ENCODE measurements at places on chromosomes 1 and 21.
A peak's percentile ranks its signal among the peaks of the same experiment; 100 is the strongest.

DNA sequence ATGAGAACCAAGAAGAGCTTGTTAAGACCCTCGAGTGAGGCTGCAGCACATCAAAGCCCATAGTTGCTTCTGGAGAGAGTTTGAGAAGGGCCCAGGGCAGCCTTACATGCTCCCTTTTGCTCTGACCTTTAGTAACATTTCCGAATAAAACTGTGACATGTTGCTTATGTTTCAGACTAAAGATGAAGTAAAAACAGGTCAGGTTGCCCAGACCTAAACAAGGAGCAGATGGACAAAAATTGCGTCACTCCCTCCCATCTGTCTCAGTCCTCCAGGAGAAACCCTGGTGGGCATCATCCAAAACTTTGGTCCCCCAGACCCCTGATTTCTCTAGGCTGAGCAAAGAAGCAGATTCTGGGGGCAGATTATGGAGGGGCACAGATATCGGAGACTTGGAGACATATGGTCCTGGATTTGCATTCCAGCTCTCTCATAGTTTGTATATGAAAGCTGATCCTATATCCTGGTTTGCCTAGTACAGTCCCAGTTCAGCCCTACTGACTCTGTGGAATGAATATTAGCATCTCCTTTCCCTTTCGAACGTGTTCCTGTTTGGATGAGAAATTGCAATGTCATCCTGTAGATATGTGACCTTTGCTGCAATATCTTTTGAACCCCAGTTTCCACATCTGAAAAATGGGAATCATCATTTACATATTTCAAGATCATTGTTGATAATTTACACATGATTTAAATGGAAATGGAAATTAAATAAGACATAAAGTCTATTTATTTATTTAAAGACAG is 304.9 kb upstream of the USP24 start:
- no peak for DNase-seq

DNA sequence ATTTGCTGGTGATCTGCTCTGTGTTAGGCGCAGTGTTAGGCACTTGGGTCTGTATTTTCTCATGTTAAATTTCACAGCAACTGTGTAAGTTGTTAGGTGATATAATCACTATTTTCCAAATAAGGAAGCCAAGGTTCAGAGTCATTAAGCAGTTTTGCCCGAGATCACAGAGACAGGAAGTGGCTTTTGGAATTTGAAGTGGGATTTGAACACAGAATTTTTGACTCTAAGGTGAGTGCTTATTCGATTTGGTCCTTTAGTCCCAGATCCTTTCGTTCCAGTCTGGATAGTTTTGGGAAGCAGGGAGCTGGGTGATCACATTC is 114.9 kb downstream of the NMNAT2 start:
- no peak for DNase-seq

- no peak for DNase-seq
Observed at GRCh38 chr1:230136453-230137336, 69.7 kb downstream of the GALNT2 start.

DNA sequence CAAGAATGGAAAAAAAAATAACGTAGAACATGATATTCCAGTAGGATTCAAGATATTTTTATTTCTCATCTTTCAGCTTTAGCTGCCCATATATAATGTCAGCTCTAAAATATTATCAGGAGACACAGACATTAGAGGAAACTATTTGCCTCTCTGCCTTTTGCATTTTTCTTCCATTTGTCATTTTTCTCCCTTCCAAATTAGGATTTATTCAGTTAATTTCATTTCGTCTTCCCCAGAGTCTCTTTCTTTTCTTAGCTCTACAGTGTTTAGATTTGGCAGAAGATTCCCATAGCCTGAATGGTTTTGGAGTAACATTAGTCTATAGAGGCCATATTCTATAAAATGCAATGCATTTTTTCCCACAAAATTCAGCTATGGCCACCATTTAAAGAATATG is 5.1 kb upstream of the ENAH start:
- peak; percentile 34 for DNase-seq

DNA sequence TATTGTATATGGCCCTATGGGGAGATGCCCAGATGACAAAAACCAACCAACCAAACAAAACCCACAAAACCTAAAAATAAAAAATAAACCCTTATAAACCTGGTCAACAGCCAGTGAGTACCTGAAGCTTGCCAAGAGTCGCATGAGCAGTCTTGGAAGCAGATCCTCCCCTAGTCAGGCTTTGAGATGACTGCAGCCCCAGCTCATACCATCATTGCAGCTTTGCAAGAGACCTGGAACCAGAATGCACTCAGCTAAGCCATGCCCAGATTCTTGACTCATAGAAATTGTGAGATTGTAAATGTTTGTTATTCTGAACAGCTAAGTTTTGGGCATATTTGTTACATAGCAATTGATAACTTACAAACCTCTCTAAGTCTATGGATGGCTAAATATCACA is 326.8 kb downstream of the HLX start:
- DNase-seq: no peak

GRCh38 chr1:111738436-111739193 is 580 bp downstream of the INKA2 start:
- no peak for DNase-seq

DNA sequence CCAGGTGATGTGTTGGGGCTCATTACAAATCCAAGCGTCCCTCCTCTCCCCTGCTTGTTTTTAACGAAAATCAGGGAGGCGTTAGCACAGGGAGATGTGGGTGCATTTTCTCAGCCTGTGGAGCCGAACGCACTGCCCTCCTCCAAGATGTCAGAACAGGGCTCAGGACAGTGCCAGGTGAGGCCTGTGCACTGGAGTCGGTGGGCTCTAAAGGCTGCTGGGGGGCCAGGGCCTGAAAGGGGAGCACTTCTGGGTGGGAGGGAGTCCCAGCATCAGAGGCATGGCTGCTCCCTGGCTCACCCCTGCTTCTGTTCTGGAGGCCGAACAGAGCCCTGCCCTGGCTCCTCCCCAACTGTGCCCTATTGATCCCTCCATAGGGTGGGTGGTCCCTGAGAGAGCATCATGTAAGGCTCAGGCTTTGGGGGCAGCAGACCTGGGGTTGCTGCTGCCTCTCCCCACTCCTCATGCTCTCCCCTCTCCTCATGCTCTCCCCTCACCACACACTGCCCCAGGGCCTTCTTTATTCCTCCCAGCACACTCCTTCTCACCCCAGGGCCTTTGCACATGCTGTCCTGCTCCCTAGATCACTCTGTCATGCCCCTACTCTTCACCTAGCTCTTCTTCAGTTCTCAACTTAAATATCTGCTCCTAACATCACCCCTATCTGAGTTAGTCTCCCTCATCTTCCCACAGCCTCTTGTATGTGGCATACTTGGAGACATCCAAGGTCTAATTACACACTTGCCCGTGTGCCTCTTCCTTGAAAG is 725.2 kb downstream of the PTPRU start:
- no peak for DNase-seq

DNA sequence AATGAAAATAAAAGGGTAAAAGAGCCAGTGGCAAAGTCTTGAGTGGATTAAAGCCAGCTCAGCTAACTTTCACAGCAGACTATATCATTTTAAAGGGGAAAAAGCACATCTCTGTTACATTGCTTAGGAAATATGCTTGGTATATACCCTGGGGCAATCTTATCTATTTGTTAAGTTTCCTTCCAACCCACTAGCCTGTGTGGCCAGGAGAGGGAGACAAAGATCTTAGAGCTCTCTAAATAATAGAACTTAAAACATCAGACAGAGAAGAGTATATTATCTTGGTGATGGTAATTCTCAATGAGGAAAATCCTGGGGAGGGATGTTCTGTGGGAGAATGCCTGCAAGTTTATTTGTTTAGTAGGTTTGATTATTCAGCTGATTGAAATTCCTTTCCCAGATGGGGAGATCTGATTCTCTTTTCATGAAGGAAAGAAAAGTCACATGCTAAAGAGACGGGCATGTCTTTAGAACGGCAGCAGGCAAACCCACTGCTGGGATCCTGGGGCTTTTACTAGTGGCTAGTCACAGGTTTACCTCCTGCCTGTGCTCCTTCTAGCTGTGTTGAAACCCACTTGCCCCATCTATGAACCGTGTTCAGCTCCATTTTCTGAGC is 3.6 kb downstream of the KCNE2 start:
- DNase-seq: peak; percentile 60

DNA sequence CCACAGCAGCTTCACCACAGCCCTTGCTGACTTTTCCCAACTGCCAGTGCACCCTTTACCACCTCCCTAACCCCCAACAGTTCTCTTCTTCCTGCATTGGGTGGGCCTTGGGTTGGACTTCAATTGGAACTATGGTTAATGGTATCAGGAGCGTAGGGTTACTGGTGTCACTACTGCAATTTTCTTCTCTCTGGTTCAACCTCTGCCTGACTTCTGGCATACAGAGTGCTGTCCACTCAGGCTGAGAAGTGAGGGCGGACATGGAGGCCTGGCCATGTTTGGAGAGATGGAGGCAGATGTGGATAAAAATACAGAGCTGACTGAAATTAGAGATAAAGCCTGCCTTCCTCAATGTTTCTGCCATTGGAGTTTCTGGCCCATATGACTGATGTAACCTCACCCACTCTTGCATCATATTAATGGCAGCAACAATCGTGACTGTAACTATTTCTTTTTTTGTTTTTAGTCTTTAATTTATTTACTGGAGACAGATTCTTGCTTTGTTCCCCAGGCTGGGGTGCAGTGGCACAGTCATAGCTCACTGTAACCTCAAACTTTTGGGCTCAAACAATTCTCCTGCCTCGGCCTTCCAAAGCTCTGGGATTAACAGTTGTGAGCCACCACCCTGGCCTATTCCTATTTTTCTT is 87.8 kb downstream of the NAV1 start:
- no peak for DNase-seq

GRCh38 chr1:214108097-214108446 is 120.3 kb downstream of the PROX1 start:
- DNase-seq: no peak

DNA sequence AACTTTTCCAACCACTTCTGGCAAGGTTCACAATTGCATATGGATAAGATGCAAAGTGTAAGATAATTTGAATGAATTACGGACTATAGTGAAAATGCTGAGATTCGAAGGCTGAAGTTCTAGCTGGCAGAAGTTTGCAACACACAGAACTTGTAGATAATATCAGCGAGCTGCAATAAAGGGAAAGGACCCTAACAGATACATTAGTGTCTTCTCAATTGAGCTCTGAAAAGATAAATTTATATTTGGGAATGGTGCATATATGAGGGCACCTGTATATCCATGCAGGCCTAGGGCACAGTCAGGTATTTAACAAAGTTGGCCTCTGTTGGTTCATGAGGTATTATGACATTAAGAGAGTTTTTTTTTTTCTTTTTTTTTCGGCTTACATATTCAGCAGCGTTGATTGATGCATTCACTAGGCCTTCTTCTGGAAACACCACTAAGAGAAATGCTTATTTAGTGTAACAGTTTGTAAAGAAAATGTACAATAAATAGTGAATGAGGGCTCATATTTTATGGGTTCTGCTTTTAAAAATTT is 2.2 kb downstream of the NFIA start:
- no peak for DNase-seq

DNA sequence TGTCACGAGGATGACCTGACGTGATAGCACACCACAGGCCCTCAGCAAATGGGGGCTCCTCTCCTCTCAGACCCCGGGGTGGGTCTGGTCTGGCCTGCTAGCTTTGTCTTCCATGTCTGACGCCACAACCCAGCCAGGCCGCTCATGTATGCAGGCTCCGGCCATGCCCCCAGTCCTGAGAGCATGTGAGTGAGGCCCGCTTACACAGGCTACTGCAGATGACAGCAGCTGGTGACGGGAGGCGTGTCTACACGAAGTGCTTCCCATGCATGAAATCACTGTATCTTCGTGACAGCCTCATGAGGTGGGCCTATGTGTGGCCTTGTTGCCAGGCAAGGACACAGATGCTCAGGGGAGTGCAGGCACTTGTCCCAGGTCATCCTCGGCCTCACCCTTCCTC is 16.4 kb downstream of the WNT4 start:
- no peak for DNase-seq

- DNase-seq: no peak
Observed at GRCh38 chr1:110280126-110280525, 59.1 kb upstream of the RBM15 start.

- no peak for DNase-seq
Observed at GRCh38 chr1:244397131-244397530, 54.6 kb downstream of the ADSS2 start.

DNA sequence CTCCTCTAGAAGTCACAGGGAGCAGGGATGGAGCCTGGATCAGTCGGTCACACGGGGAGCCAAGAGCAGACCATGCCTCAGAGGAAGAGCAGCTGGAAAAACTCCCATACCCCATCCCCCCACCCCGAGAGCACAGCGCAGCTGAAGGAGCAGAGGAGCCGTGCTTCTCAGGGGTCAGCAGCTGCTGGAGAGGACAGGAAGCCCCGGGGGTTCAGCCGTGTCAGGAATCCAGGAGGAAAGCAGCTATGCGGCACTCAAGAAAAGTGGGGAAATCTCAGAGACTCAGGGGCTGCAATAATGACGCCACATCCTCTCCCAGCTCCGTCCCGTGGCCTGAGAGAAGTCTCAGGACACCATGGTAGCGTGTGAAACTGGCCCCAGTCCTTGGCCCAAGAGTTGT is 102.3 kb downstream of the NPHP4 start:
- DNase-seq: no peak

DNA sequence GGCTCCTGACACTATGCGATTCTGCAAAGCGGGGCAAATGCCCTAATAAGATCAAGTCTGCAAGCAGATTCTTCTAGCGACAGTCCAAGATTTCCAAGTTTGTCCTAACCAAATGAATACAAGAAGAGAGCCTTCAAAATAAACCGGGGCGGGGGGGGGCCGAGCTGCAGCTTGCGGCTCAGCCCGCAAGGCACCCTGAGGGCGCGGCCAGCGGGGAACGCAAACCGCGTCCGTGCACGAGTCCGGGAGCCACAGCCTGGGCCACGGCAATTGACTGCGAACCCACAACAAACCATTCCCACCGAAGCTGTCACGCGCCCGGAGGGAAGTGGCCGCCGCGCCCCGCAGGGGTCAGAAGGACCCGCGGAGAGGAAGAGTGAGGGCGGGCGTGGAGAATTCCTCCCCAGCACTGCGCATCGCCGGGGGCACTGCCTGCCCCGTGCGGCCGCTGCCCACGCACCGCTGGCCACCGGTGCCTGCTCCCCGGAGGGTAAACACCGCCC is 687 bp downstream of the TGFBR3 start:
- no peak for DNase-seq

DNA sequence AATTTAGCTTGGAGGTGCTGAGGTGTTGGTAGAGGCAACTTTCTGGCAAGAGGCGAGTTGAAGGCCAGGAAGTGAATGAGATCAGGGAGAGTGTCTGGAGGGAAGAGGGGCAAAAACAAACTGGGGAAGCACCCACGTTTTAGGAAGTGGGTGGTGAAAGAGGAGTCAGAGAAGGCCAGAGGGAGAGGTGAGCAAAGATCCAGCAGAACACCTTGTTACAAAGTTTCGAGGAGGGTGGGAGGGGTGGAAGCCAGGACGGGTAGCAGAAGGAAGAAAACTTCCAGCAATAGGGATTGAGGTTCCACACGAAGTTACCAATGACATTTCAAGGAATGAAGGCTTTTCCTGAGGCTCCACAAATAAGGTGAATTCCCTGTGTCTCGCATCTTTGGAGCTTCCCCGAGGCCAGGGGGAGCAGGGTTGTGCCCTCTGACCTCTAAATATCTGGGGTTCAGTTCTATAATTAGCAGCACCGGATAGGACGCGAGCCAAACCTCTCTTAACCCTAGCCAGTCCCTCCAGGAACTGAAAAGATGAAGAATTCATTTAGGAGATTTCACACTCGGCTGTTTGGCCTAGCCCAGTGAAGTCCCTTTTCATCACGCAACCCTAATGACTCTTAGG is 578 bp upstream of the SESN2 start:
- no peak for DNase-seq

All from AG04449 (cell line).